MCF 10A (cell line): ENCODE measurements at places on chromosomes 12 and 14. TPM values are rescaled to one million over a fixed set of nuclear protein-coding genes. Genes with fewer than 3 reads are reported as not detected.

- no peak for DNase-seq
Measured at GRCh38 chr12:47739979-47740378, 14.7 kb upstream of the ENDOU start.

DNA sequence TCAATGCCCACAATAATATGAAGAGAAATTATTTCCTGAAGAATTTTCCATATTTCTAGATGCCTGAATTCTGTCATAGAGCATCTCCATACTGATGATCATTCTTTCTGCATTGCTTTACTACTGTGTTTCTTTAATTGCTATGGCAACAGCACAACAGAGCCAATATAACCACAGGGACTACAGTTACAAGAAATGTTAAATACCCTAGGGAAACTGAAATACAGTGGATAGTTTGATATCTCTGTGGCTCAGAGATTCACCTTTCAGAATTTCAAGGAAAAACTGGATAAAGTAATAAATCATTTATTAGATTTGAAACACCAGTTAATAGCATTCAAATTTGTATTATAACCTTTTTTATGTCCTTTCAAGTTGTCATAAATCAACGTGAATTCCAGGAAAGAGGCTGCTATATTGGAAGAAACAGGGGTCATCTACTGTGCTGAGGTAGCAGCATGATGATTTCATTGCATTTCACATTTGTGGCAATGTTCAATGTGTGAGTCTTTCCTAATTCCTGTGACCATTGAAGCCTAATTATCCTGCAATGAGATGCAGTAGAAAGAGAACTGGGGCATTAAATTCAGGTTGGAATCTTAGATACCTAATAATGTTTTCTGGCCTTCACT, 267.1 kb downstream of the LRFN5 start:
- DNase-seq, result no peak

GRCh38 chr14:74649673-74650072, 37.6 kb upstream of the LTBP2 start:
- peak; percentile 34 for DNase-seq

DNA sequence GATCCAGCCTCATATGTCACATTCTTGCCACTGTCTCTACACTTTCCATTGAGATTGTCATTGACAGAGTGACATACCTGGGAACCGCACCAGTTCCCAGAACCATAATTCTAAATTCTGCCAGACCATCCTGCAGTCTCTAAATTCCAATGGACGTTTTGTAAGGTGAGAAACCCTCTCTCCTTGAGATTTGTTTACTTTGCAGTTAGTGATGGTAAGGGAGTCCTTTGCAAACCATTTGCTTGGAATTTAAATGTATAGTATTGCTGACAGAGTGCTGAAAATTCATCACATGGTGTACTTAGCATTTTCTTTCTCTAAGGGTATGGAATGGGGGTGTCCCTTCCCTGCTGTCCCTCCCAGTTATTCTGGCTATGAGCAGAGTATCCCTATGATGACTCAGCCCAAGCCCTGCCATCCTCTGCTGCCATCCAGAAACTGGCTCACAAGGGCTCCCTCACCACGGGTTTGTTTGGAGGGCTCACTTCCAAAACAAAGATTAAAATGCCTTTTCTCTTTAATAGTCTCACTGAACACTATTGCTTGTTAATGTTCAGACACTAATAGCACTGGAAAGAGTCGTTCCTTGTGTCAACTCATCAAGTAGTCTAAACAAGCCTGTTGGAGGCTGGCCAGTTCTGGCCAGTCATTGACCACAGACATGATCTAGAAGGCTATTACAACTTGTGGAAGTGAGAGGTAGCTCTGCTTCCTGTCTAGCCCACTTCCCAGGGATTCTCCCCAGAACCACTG, 129.0 kb upstream of the HMGA2 start:
- DNase-seq, result peak; percentile 96

- no peak for DNase-seq
Measured at GRCh38 chr14:72828604-72829003, 65.3 kb downstream of the DPF3 start.

- peak; percentile 15 for DNase-seq
Measured at GRCh38 chr12:78898416-78898815, 33.8 kb downstream of the SYT1 start.

DNA sequence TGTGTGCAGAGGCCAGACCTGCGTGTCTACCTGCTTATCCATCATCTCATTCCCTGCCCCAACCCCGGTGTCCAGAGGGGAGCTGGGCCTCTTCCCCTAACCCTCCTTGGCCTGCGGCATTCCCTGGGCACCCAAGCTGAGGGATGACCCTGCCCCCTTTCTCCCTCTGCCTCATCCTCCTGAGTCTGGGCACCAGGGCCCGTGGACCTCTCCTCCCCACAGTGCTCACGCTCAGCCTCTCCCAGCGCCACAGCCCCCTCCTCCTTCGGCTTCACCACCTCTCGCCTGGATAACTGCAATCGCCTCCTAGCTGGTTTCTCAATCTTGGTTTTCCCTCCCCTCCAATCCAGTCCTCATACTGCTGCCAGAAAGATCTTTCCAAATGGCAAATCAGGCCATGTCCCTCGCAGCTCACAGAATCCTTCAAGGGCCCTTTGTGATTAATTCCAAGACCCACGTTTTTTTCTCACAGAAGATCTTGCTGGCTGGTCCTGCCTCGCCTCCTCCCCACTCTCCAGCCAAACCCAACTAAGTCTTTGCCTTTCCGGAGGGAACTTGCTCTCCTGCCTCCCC, 16.2 kb downstream of the IRF2BPL start:
- no peak for DNase-seq

GRCh38 chr12:106128585-106129328, 10.0 kb downstream of the NUAK1 start:
- DNase-seq, result no peak

The DHH gene
- total RNA-seq, result not detected in 2 replicates

- DNase-seq, result no peak
Measured at GRCh38 chr12:3200814-3201233, 123.6 kb downstream of the TSPAN9 start.

DNA sequence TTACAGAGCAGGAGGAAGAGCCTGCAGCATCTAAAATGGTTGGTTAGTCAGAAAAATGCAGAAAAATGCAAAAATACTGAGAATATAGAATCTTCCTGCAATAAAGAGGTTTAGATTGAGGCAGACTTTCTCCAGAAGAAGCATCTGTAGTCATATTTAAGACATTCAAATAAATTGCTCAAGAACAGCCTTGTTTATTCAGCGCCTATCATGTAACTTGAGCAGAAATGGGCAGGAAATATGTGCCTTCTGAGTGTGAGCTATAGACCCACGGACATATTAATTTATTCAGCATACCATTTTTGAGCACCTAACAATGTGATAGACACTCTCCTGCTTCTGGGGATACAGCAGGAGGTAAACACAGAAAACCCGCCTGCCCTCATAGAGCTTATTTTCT, 102.0 kb upstream of the HIF1A start:
- DNase-seq, result peak; percentile 13
